ENCODE measurements at places on chromosomes 4 and X. TPM values are rescaled to one million over a fixed set of nuclear protein-coding genes. Genes with fewer than 3 reads are reported as not detected.

GAGE12J gene
- not detected for total RNA-seq

NLGN4X gene
- total RNA-seq: not detected

YY2 gene
- 1.1 TPM for total RNA-seq

UGDH gene
- 217 TPM for total RNA-seq

FAM241A gene
- total RNA-seq: 0.47 TPM

PLK4 gene
- 0.82 TPM for total RNA-seq

FOXP3 gene
- not detected for total RNA-seq

CFAP299 gene
- total RNA-seq: 14.0 TPM

FAM9B gene
- not detected for total RNA-seq

PAGE1 gene
- total RNA-seq: not detected

IL15 gene
- total RNA-seq: 6.9 TPM

FGF5 gene
- total RNA-seq: 3.2 TPM

MAGEE1 gene
- 0.94 TPM for total RNA-seq

KIAA1210 gene
- total RNA-seq: not detected

PCYT1B gene
- total RNA-seq: under 0.01 TPM

MTM1 gene
- total RNA-seq: 6.2 TPM

C1QTNF7 gene
- 3.3 TPM for total RNA-seq

EFHC2 gene
- 0.08 TPM for total RNA-seq

CTAG1B gene
- total RNA-seq: not detected

ADH1A gene
- total RNA-seq: not detected

DIAPH2 gene
- total RNA-seq: 12.5 TPM

XK gene
- 0.15 TPM for total RNA-seq

CPZ gene
- total RNA-seq: 33.7 TPM

HTN1 gene
- total RNA-seq: not detected

RBM3 gene
- total RNA-seq: 56.9 TPM

CT47B1 gene
- total RNA-seq: not detected

IL2RG gene
- not detected for total RNA-seq

HELT gene
- total RNA-seq: not detected

LNX1 gene
- 5.1 TPM for total RNA-seq

TDO2 gene
- total RNA-seq: not detected

GSX2 gene
- not detected for total RNA-seq

TMSB15A gene
- total RNA-seq: not detected

CRMP1 gene
- total RNA-seq: 0.08 TPM

FRMPD4 gene
- 1.9 TPM for total RNA-seq

MAGEA11 gene
- not detected for total RNA-seq

SH3D19 gene
- total RNA-seq: 13.0 TPM

ELF2 gene
- 32.8 TPM for total RNA-seq

UGT2B11 gene
- not detected for total RNA-seq

TLL1 gene
- total RNA-seq: 0.08 TPM

FIP1L1 gene
- 63.0 TPM for total RNA-seq

IL1RAPL1 gene
- under 0.01 TPM for total RNA-seq

SRD5A3 gene
- total RNA-seq: 10.1 TPM

Measured in smooth muscle cell of the coronary artery (primary cell).